ENCODE measurements at places on chromosomes 11 and 22. TPM values are rescaled to one million over a fixed set of nuclear protein-coding genes. Genes with fewer than 3 reads are reported as not detected.

DNA sequence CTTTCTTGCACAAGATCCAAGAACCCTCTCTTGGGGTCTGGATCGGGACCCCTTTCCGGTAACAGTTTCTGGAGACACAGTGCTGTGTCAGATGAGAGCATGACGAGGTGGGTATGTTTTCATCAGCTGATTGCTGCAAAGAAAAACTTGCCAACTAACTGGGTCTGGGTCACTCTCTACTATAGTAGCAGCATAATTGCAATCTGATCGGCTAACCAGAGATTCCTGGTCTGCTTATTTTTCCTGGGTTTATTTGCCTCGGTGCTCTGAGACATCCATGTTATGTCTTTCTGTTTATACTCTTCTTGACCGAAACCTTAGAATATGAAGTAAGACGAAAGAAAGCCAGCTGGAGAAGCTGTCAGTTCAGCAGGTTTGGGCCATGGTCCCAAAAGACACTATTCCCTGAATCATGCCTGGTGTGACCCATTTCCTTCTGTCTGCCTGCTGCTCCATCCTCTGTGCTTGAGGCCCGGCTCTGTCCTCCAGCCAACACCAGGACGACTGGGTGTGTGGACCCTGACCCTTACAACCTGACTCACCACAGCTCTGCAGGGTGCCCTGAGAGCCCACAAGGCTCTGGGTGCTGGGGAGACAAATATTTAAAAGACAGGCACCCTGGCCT is 24.1 kb upstream of the CLMP start:
- H3K4me1 ChIP-seq, result no peaks in the 10 kb centered on the region
- H3K27me3 ChIP-seq, result peaks cover 28% of the 10 kb centered on the region
- no peak overlapping the region for H3K27ac ChIP-seq
- no peaks in the 10 kb centered on the region for H3K36me3 ChIP-seq

DNA sequence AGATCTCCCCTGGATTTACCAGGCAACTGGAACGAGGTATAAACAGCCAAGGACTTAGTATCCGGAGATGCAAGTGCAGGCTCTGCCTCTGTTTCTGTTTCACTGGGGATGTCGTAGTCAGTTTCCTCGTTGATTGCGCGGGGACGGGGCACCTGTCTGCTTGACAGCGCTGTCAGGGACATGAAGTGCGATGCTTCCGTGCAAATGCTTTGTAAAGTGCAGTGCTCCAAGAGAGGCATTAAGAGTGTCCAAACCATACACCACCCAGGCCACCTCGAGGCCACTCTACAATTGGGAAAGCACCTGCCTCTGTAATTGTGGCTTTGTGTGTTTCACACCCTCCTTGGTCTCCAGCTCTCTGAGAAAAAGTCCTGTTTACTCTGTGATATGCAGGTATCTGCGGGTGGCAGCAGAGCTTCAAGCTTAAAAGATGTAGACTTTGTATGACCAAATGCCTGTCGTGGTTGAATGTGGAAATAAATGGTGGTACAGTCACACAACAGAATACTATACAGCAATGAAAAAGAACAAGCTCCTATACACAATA is 18.6 kb upstream of the CD5 start:
- H3K27me3 ChIP-seq, result no peaks in the 10 kb centered on the region
- H3K4me3 ChIP-seq, result peak overlapping the region; percentile 91
- no peak for DNase-seq
- peaks cover 38% of the 10 kb centered on the region for H3K4me1 ChIP-seq
- no peaks in the 10 kb centered on the region for H3K36me3 ChIP-seq

DNA sequence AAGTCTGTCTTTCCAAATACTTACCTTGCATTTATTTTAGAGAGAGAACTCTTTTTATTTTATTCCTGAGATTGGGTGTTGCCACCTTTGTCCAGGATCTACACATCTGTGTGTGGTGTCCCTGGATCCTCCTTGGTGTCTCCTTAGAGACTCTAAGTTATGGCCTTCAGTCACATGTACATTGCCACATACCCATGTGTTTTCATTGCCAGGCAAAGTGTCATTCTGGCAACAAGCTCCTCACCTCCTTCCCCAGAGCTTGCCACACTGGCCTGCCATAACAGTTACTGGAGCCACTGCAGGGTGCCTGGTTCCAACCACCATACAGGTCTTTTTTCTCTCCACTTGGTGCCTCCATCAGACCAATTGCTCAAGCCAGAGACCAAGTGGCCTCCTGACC is 379.7 kb downstream of the NTM start:
- no peaks in the 10 kb centered on the region for H3K36me3 ChIP-seq
- no peak overlapping the region for H3K27ac ChIP-seq
- peaks cover 38% of the 10 kb centered on the region for H3K27me3 ChIP-seq
- no peak overlapping the region for H3K4me3 ChIP-seq
- DNase-seq, result no peak
- no peaks in the 10 kb centered on the region for H3K4me1 ChIP-seq

DNA sequence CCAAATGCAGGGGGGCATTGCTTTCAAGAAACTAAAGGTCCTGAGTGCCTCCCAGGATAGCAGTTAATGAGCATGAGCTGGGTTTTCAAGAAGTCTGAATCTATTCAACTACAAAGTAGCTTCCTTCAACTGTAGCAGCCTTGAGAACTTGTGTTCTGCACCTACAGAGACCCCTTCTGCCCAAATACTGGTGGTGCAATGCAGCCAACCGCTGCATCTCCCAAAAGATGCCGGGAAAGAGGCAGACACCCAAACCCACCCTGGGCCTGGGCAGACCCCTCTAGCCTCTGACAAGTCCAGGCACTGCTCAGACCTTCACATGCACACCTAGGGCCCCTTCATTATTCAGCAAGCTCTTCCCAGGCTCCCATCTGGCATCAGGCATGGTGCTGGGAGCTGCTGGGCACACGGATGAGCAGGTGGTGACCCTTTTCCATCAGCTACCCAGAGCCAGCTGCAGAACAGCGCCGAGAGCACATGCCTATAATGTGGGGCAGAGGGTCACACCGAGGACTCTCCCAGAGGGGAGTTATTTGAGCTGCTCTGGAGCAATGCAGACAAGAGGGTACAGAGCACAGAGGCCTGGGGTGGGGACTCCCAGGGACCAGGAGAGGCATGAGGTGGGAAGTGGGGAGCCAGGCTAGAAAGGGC is 44.9 kb upstream of the ETS1 start:
- H3K27ac ChIP-seq, result peak overlapping the region; percentile 98
- H3K27me3 ChIP-seq, result no peaks in the 10 kb centered on the region
- DNase-seq, result no peak
- peaks cover 40% of the 10 kb centered on the region for H3K4me1 ChIP-seq

GRCh38 chr11:33536178-33536577 is 164.4 kb downstream of the C11orf91 start:
- no peak overlapping the region for H3K4me3 ChIP-seq
- H3K36me3 ChIP-seq, result peaks cover 2% of the 10 kb centered on the region
- no peak overlapping the region for H3K27ac ChIP-seq

- no peak overlapping the region for H3K4me3 ChIP-seq
- H3K36me3 ChIP-seq, result peaks cover 2% of the 10 kb centered on the region
- H3K27me3 ChIP-seq, result peaks cover 32% of the 10 kb centered on the region
- H3K27ac ChIP-seq, result no peak overlapping the region
- peaks cover 8% of the 10 kb centered on the region for H3K4me1 ChIP-seq
- no peak for DNase-seq
These were observed 37.6 kb upstream of the BIRC3 start for GRCh38 chr11:102279641-102280170.

GRCh38 chr22:41762980-41763779 is 37.3 kb upstream of the CCDC134 start:
- DNase-seq, result no peak
- no peak overlapping the region for H3K4me3 ChIP-seq
- H3K36me3 ChIP-seq, result no peaks in the 10 kb centered on the region
- peaks cover under 1% of the 10 kb centered on the region for H3K4me1 ChIP-seq
- no peak overlapping the region for H3K27ac ChIP-seq

DNA sequence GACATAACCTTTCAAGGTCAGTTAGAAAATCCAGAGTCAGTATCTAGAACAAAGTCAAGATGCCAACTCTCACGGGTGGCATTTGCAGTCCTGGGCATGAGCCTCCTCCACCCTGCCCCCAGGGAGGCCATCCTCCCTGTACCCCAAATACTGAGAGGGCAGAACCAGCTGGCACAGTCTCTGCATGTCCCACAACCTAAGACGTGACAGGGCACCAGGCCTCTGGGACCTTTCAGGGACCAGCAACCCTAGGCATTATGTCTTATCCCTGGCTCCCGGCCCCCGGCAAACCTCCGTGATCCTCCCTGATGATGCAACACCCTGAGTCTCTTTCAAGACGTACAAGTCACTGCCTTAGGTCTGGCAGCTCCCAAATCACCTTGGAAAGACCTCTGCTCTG is 2.0 kb downstream of the MB start:
- peaks cover 5% of the 10 kb centered on the region for H3K4me1 ChIP-seq
- peaks cover 19% of the 10 kb centered on the region for H3K27me3 ChIP-seq
- no peaks in the 10 kb centered on the region for H3K36me3 ChIP-seq
- DNase-seq, result no peak
- no peak overlapping the region for H3K27ac ChIP-seq
- no peak overlapping the region for H3K4me3 ChIP-seq

The FERMT3 gene
- 151 TPM for total RNA-seq

The SLC25A1 gene
- total RNA-seq, result 18.4 TPM

The DERL3 gene
- total RNA-seq, result 2.7 TPM

The UBQLNL gene
- total RNA-seq, result 0.29 TPM

The FOLR1 gene
- total RNA-seq, result not detected

The SLC17A6 gene
- total RNA-seq, result not detected

The MRE11 gene
- total RNA-seq, result 22.6 TPM

The LIF gene
- total RNA-seq, result 5.3 TPM

The SCUBE2 gene
- total RNA-seq, result not detected

All from T-helper 17 cell (primary cell).